ENCODE measurements at places on chromosomes 12 and 14.

DNA sequence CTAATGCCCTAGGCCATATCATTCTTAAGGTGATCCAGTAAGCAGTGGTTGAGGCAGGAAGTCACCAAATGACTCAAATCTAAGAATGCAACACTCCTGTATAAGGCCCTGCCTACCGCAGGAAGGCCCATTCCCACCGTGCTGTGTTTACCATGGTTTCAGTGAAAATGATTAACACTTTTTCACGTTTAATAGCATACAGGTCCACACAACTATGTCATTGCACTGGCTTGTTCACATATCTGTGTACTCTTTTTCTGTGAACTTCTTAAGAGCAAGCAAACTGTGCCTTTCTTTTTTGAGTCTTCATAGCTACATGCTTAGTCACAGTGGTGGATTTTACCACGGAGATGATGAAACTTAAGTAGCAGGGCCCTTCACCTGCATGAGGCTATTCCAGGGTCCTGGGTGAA lies 214.9 kb downstream of the CNTN1 start:
- no peak for DNase-seq

DNA sequence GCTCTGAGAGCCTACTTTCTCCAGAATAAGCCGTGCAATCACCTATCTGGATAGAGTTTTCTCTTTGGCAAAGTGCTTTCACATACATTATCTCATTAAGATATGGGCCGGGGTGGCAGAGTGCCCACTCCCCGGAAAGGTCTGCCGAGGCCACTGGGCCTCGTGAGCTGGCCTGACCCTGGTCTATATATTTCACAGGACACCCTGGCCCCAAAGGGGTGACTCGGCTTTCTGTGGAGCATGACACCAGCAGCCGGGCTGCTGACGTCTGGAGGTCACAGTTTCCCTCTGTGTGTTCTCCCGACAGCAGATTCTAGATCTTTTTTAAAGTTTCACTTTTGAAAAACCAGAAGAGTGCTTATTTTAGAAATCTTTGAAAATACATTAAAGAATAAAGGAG lies 27.9 kb upstream of the ATP2A2 start:
- DNase-seq, result no peak

GRCh38 chr12:56565510-56566101 lies 44.0 kb downstream of the RBMS2 start:
- peak; percentile 19 for DNase-seq

GRCh38 chr12:64077922-64078321 lies 144.2 kb downstream of the KICS2 start:
- DNase-seq, result no peak

DNA sequence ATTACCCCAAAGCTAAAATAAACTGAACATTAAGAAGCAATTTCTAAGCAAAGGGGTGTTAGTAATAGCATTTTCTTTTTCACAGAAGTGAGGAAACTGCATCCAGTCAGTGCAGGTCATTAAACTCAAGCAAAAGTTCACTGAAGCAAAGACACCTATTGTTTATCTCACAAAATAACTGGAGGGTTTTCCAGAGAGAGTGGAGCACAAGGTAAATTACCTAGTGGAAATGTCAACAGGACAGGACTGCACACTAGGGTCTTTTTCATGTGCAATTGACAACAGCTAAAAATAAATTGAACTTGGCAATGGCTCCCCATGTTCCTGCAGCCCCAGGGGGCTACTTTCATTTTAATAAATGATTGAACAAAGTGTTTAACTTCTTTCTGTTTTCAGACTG lies 742.0 kb downstream of the GALC start:
- no peak for DNase-seq

GRCh38 chr12:69900720-69901131 lies 75.7 kb downstream of the MYRFL start:
- peak; percentile 62 for DNase-seq

- no peak for DNase-seq
Observed at GRCh38 chr14:31858868-31859267, 218.2 kb upstream of the ARHGAP5 start.

DNA sequence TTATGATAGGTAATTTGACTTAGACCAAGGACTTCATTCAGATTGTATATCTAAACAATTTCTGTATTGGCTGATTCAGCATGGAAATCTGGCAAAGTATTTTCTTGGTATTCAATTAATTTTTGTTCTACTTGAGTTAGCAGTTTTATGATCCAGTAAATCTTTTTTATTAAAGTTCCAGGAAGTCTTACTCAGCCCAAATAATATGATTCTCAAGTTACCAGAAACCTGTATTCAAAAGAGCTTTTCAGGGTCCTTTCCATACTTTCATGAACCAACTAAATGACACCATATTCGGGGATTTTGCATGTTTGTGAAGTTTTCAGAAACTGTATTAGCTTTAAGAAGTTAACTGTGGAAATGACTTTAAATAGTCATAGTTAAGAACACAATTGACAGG lies 662.6 kb downstream of the LRFN5 start:
- no peak for DNase-seq

DNA sequence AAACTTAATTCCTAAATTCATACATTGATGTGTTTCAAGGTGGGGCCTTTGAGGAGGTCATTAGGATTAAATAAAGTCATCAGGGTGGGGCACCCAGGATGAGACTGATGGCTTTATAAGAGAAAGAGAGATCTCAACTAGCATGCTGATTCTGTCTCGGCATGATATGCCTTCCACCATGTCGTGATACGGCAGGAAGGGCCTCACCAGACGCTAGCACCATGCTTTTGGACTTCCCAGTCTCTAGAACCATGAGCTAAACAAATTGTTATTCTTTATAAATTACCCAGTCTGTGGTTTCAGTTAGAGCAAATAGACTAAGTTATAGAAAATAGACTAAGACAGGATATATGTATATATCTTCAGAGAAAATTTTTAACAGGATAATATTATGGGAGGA lies 759.6 kb downstream of the MED13L start:
- no peak for DNase-seq

DNA sequence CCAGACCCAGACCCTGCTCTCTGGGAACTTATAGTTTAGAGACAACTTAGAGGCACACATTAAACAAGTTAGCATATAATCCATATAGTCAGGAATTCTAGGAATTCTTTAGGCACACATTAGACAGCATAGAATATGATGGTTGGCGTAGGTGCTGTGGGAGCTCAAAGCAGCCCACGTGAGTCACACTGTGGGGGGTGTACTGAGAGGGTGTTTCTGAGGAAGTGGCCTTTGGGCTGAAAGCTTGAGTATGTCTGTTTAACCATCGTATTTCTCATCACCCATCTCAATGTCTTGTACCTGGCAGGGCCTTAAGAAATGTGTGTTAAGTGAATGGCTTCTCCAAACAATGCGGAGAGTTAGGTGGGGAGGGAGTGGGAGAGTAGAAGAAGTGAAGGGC lies 67.2 kb downstream of the TMEM30B start:
- DNase-seq, result no peak

DNA sequence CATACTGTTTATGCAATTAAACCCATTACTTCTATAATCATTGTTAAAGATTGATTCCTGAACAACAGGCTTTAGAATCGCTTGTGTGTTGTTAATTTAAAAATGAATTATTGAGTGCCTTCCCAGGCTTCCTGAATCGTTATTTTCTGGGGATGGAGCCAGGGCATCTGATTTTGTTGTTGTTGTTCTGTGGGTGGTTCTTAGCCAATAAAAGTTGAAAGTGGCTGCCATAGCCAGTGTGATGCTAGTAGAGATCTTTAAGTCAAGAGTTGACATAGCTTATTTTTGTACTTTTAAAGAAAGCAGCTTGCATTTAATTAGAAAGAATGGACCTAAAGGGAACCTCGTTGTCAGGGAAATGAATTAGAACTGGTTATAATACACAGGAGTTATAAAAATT lies 6.4 kb downstream of the GOLGA5 start:
- DNase-seq, result no peak

GRCh38 chr14:74195623-74196022 lies 43.6 kb upstream of the VSX2 start:
- DNase-seq, result no peak

DNA sequence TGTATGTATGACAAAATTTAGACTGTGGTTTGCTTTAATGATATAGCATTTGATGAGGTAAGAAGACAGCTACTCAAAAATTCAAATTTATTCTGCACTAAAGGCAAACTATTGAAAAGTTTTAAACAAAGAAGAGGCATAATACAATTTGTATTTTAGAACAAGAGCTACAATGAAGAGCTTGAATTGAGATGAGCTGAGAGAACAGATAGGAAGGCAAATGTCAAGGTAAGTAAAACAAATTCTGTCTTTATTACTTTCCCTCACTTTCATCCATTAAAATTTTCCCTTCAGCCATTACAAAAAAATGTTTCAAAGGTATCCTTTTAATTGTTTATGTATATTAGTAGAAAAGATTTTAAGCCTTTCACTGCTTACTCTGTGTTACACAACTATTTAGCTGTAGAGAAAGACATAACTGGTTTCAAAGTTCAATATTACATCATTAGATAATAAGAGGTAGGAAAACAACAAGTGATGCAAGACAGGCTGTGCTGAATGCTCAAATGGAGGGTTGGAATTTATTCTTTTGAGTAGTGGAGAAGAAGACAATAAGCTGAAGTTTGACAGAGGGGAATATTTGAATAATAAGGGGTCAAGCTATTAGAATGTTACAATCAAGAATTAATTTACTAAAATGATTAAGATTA lies 1334.1 kb downstream of the FSCB start:
- no peak for DNase-seq

GRCh38 chr14:68468437-68469207 lies 324.2 kb downstream of the ZFP36L1 start:
- DNase-seq, result no peak

DNA sequence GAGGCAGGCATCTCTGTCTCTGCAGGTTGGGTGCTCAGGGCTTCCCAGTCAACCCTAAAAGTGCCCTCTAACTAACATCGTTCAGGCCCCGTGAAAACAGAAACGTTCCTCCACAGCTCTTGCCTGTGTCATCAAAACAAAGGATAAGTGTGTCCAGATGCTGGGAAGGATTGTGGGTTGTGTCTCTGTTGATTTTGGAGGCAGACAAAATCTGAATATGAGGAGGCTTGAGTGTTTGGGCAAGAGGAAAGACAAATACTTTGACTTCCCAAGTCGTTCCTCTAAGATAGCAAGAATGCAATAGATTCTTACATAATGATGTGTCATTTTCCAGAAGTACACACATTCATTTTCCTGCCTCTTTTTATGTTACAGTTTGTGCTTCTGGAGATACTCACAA lies 52.9 kb downstream of the SERPINA3 start:
- no peak for DNase-seq

- DNase-seq, result no peak
Observed at GRCh38 chr12:97397008-97397407, 65.6 kb upstream of the RMST start.

GRCh38 chr12:54521293-54522060 lies 23.9 kb downstream of the NCKAP1L start:
- no peak for DNase-seq

DNA sequence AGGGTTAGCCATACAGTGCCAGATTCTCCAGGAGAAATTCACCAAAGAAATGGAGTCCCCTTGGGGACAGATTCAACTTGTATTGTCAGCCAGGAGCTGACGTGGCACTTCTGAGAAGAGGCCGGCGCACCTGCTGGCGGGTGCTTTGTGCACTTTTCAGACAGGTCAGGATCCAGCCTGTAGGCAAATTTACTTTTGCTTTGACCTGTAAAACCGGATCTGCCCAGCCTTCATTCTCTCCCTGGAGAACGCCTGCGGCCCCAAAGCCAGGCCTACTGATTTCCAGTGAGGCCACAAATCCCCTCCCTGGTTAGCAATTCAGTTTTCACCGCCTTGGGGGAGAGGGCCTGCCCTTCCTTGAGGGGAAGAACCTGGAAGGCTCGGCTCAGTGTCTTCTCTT lies 17.4 kb downstream of the P2RX4 start:
- no peak for DNase-seq

GRCh38 chr12:1171657-1172408 lies 180.8 kb downstream of the ERC1 start:
- DNase-seq, result no peak

- no peak for DNase-seq
Observed at GRCh38 chr14:29759521-29760340, 167.9 kb downstream of the PRKD1 start.

DNA sequence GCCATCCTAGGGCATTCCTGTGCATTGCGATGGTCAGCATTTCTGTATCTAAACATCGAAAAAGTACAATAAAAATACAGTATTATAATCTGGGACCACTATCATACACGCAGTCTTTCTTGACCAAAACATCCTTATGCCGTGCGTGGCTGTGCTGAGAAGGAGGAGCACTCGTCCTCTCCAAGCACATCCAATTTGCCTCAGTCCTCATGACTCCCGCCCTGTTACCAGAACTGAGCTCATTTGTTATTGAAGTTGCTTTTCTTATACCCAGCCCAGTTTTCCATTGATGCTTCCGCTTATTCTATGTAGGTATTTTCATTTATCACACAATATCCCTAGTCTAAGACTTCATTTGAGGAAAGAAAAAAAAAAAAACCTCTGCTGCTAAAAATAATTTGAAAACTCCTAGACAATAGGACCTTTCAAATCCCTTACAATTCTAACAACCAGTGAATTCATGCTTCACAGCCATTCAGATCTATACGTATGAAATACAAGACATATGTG lies 236.9 kb upstream of the PLEKHG7 start:
- DNase-seq, result no peak

GRCh38 chr14:38016497-38016896 lies 191.2 kb upstream of the SSTR1 start:
- no peak for DNase-seq

GRCh38 chr12:67068761-67069450 lies 200.3 kb upstream of the CAND1 start:
- peak; percentile 43 for DNase-seq
